ENCODE measurements at places on chromosomes 5 and 9.

DNA sequence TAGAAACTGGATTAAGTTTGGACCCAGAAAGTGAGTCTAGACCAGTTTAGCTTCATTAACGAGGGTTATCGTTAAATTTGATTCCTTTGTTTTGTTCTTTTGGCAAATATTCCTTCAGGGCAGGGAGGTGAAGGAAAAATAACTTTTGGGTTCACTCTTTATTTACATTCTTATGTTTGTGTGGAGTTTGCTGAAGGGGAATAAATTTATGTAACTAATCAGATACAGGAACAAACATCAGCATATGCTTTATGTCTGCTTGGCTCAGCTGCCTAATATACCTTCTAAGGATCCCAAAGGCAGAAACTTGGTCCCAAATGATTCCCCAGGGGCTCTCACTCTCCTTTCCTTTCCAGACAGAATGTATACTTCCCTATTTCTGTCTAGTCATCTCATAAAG lies 132.4 kb downstream of the MCTP1 start:
- DNase-seq = no peak

DNA sequence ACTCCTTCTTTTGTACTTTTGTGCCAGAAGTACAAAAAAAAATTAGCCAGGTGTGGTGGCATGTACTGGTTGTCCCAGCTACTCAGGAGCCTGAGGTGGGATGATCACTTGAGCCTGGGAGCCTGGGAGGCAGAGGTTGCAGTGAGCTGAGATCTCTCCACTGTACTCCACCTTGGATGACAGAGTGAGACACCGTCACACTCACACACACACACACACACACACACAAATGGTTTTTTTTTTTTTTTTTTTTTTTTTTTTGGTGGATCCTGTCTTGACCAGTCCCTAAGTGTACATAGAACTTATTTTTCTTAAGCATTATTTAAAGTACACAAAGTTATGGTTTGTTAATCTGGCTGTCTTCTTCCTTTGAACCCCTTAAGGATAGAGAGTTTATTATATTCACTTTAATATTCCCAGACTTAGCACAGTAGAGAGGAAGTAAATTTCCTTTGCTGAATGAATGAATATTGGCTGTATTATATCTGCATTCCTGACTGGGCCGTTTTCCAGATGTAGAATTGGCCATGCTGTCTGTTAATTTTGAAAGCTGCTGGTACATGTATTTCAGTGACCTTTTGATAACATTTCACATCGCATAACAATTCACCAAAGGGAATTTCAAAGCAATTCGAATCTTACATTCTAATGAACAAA lies 429.0 kb upstream of the ZNF608 start:
- DNase-seq = no peak

DNA sequence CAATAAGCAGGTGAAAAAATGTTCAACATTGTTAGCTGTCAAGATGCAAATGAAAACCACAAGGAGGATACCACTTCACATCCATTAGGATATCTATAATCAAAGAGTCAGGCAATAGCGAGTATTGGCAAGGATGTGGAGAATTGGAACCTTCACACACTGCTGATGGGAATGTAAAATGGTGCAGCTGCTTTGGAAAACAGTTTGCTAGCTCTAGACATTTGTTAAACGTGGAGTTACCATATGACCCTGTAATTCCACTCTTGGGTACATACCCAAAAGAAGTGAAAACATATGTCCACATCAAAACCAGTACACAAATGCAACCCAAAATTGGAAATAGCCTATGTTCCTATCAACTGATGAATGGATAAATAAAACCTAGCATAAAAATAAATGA lies 37.4 kb downstream of the SCAMP1 start:
- DNase-seq = no peak

DNA sequence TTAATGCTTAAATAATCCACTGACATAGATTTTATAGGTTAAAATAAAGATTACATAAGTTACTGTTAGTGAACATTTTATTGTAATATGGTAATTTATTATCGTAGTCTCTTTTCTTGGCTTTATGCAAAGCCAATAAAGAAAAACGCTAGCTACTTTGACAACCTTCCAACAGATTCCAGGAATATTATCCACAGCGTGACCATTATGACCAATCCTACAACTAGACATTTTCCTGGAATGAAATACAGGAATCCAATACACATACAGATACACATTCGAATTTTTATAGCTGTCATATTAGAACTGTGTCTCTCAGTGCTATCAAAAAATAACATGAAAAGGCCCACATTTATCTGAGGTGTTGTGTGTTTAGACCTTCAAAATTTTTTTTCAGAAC lies 13.1 kb downstream of the RPS23 start:
- DNase-seq = no peak

DNA sequence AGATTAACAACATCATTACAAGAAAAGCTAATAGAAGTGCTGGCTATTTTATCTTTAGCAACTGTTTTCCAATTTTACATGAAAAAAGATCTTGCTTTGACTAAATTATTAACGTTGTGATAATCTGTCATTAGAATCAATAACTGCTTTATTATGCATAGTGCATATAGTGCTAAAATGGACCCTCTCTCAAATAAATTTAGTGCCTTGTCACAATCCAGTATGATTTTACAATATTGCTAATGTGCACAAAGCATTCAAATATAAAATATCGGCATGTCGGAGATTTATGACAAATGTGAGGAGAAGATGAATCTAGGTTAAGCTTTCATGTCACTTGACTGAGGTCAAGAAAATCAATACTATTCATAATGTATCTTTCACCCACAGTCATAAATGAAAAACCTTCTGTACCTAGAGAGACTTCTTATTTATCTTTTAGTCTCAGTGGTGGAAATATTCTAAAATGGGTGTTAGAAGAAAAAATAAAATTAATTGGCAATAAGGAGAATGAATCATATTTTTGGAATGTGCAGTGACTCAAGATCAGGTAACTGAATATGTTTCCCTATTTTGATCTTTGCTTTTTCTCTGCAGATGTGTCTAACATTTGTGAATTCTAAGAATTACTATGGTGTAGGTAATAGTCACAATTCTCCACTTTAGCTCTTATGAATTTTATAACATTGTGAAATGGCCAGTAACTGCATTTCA lies 672.9 kb upstream of the GRAMD2B start:
- peak; percentile 6 for DNase-seq

DNA sequence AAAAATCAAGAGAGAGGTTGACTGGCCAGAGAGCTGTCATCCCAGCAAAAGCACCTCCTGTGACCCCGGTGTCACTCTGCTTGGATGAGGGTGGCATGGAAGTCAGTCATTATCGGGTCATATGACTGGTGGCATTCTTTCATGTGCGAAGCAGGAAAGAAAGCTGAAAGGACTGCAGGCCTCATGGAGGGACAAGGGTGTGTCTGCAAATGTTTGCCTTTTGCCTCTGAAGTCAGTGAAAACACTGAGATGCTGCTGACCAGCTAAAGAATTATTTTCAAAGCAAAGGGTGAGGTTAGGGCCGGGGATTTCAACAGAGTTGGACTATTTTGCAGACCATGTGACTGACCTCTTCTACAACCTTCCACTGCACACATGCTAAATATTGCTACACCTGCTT lies 298.3 kb downstream of the CSNK1G3 start:
- DNase-seq = no peak

- DNase-seq = no peak
These were observed 374.8 kb upstream of the KIF2A start for GRCh38 chr5:61931236-61931635.

DNA sequence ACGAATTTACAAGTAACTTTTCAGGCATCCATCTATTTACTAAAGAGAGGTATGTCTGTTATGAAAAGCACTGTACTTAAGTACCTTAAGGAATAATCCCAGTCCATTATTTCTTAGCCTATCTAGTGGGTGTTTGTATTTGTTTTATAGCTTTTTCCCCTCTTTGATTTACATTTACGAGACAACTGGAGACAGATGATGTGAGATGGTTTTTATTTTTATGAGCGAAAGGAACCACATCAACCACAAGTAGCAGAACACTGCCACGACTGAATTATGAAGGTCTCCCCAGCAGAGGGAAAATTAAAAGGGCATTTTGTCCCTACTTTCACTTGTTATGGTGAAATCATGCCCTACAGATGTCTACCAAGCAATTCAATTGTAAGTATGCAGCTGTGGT lies 357.8 kb downstream of the NFIB start:
- peak; percentile 60 for DNase-seq

DNA sequence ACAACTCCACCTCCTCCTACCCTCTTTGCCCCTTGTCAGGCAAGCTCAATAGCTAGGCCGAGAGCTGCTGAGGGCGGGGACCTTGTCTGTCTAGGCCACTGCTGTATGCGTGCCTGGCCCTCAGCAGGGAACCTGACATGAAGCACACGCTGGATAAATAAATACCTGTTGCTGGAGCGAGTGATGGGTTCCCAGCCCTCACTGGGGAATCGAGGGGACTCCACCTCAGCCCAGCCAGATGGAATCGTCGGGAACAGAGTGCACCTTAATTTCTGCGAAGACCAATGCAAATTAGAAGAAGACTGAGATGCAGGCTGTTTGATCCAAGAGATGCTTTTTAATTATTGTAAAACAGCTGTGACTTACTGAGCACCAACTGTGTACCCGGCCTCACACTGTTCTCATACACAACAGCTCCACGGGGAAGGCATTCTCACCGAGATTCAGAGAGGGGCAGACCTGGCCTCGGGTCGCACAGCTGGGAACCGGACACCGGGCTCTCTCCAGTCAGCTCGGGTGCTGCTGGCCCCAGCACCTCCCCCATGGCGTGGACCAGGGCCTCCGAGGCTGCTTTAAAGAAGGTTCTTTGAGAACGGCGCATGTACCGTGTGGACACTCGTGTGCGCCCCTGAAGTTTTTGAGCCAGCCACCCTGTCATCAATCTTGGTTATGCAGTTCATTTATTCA lies 109.7 kb upstream of the IER5L start:
- DNase-seq = no peak

GRCh38 chr9:91420501-91421127 lies 3.0 kb downstream of the NFIL3 start:
- DNase-seq = no peak

DNA sequence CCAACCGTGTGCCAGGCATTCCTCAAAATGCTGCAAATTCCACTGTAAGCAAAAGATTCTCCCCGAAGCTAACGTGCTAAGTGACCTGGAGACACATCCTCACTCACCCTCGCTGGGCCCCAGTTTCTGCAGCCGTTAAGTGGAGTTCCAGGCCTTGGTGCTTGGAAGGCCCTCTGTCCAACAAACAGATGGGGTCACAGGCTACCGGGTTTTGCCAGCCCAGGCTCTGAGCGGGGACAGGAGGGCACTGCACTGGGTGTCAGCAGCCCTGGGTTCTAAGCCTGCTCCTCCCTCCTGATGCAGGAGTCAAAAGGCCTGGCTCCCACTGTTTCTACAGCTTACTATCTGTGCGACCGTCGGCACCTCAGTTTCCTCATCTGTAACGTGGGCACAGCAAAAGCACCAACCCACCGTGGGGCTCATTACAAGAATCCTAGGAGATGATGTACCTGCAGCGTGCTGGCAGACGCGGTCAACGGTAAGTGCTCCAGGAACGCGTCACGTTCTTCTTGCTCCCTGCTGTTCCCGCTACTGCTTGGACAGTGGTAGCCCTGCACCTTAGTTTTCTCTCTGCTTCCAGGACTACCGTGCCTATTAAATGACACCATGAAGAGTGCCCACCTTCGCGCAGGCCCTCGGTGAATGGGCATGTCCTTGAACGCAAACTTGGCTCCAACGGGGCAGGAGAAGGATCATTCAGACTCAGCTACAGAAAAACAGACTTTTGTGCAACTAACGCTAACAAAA lies 84.8 kb downstream of the ADAMTS2 start:
- no peak for DNase-seq

DNA sequence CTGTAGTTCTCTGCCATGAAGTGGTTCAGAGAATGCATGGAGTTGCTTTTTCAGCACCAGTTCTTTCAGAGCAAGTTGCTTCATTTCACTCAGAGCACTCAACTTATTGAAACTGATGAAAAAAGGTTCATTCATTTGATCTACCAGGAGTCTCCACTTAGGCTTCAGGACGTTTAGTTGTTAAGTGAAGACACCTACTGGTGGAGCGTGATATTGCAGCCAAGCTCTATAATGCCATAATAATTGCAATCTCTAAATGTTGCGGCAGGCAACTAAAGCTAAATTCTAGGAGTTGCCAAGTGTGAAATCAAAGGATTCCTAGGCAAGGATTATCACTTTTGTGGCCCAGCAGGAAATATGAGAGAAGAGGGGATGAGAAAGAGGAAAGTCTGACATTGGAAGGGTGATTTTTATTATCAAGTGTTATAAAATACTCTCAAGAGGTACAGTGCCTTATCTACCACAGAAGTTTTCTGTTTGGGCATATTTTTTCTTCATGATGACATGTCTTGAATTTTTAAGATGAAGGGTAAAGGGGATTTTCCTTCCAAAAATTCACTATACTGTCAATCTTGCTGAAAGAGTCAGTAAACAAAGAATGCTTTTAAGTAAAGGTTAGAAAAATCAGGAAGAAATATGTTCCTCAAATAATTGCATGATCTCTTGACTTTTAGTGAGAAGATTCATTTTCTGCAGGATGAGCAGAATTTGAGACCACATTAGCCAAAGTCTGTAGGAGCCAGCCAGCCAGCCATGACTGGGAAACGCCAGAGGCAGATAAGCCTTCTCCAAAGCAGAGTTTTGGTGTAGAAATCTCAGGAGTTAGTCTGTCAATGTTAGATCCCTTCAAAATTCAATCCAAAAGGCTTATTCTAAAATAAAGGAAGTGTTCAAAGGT lies 83.4 kb downstream of the SH3PXD2B start:
- peak; percentile 24 for DNase-seq

DNA sequence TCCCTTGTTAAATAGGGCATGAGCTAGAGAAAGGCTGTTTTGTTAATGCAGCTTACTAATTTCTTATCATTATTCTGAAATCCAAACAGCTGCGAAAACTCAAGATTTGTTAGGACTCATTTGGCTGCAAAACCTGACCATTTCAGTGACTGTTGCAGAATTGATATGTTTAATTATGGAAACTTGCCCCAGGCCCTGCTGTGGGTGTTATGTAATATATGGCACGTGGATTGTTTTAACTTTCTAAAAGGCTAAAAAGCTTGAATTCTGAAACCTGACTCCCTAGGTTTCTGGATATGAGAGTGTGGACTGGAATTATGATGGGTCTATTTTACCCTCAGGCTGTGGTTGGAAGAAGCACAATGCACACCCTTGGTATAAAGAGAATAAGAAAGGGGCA lies 4.4 kb downstream of the IL9 start:
- DNase-seq = peak; percentile 43

Data from M059J (cell line).